Frontal cortex (tissue), 4 donors: ENCODE measurements at places on chromosomes 4 and X. TPM values are rescaled to one million over a fixed set of nuclear protein-coding genes. Genes with fewer than 3 reads are reported as not detected.

DNA sequence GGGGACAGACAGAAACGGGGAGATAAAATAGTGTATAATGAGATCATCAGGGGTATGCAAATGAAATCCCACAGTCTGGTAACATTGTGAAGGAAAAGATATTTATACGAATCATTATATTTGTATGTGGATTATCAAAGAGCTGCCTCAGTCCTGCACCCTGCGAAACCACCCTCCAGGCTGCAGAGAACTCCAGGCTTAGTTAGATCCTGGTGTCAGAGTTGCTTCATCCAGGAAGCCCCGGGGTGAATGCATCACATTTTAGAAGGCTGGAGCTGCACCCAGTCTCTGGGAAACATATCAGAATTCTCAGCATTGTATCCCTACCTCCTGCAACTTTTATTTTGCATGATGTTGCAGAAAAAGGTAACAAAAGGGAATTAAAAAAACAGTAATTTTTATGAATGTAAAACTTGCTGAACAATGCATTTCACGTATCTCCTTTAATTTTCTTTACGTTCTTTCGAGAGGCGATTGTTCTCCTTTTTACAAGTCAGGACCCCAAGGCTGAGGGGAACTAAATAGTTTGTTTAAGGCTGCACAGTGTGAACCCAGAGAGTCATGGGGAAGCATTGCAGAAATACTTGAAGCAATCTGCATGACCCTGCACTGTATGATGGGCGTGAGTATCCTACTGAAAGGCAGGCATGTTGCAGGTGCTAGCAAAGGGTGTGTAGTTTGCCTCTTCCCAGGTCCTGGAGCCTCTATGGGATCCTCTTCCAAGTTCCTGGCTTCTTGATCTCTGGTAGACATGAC is 299.5 kb upstream of the CLNK start:
- no peak for DNase-seq

DNA sequence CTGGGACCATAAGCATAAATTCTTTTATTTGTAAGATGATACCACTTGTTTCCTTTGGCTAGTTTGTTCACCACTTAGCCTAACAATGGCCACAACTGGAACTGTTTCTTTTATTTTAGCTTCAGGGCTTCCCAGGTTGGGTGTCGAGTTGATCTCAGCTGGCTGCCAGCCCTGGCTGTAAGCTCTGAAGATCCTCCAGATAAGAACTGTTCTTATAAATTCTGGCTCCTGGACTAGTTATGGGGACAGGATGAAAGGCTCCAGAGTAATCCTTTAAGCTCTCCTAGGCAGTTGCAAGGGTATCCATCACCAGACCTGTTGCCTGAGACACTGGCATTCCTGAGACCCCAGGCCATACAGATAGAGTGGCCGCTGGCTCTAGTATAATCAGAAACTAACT is 129.4 kb upstream of the ACSL4 start:
- DNase-seq: no peak

DNA sequence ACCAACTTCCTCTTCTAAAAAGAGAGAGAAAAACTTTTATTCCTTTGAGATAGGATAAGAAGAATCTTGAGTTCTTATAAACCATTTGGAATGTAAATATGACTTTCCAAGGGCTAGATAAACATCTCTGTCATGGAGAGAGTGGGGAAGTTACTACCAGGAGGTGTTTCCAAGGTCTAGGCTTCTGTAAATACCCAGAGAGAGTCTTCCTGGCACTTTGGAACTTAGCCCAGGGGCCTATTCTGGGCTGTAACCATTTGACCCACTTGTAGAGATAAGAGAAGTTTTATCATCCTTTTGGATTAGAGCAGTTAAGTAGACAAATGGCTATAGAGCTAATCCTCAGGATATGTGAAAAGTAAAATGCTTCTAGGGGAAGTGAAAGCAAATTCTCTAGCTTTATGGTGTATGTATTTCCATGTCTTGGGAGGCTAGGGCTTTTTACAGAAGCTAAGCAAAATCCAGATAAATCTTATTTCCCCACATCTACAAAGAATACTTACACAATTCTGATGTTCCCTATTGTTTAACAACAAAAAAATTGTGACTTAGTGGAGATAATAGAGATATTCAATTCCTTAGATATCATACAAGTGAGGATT is 51.1 kb downstream of the MCUB start:
- no peak for DNase-seq

- DNase-seq: no peak
Observed at GRCh38 chr4:130338851-130339250, 1242.9 kb downstream of the C4orf33 start.

DNA sequence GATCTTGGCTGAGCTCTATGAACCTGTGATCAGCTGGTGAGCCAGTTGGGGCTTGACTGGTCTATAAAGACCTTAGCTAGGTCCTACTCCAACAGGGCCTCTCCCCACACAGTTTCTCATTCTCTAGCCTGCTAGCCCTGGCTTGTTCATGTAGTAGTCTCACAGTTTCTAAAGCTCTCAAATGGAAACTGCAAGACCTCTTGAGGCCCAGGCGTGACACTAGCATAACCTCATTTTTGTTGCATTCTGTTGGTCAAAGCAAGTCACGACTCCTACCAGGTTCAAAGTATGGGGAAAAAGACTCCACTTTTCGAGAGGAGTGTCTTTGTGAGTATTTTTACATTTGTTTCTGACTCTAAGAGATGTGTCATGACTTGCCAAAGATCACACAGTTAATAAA is 50.9 kb downstream of the CEP44 start:
- DNase-seq: no peak

DNA sequence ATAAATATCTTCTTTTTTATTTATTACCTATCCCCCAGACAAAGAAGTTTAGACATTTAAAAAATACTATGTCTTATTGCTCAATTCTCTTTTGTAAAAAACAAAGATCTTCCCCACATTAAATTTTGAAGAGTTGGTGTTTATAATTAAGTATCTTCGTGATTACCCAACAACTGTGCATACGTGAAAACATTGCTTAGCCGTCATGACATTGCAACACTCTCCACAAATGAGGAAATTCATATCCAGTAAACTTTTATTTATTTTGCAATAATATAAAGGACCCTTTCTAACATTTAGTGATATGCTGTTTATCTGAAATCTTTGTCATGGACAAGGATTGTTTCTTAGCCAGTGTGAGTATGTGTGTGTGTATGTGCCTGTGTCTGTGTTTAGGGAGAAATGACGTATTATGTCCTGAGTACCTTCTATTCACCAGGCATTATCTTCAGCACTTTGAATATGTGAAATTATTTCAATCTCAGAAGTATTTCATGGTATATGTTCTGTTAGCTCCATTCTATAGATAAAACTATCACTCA is 26.1 kb upstream of the EREG start:
- DNase-seq: no peak

GRCh38 chr4:85658766-85659439 is 184.0 kb downstream of the ARHGAP24 start:
- DNase-seq: no peak

DNA sequence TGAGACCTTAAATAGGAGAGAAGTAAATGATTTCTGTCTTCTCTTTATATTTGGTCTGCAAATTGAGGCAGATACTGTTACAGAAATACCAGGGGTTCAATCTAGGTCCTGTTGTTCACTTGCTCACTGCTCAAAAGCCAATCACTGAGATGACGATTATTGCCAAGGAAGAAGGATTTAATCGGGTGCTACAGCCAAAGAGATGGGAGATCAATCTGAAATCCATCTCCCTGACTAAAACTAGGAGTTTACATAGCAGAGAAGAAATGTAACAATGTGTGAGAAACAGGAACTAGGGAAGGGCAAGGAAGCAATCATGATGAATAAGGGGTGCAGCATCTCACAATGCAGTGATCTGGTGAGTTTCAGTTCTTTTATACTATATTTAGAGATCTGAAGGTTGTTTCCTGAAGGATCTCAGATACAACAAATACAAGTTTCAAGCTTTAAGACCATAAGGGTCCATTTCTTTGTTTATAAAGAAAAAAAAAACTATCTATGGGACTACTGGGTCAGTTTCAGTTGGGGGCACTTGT is 117.9 kb upstream of the FAM9B start:
- DNase-seq: no peak

- DNase-seq: no peak
Observed at GRCh38 chr4:39320381-39321115, 45.6 kb downstream of the RFC1 start.

DNA sequence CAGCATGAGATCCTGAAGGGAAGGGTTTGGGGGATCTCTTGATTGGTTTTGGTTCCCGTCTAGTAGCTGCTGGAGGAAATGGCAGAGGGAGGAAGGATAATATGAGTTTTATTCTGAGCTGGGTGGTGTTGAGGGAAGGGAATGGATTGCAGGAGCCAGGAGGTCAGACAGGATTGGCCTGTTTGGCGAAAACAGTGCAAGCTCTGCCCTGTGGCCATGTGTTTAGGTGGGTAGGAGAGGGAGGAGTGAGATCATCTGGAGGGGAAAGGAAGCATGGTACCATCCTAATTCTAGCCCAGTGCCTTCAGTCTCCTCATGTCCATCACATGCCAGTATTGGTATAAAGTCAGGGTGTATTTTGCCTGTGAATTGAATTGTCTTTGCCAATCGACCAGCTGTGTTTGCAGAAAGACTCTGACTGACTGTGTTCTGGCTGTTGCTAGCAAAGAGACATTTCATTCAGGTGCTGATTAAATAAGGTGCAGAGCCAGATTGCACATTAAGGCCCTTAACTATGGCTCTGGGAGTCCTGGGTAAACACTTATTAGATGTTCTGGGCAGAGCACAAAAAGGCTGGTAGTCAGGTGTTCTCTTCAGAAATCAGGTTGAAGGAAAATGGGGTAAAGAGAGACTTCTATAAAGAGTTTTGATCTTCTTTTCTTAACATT is 10.0 kb downstream of the TMEM164 start:
- DNase-seq: no peak

DNA sequence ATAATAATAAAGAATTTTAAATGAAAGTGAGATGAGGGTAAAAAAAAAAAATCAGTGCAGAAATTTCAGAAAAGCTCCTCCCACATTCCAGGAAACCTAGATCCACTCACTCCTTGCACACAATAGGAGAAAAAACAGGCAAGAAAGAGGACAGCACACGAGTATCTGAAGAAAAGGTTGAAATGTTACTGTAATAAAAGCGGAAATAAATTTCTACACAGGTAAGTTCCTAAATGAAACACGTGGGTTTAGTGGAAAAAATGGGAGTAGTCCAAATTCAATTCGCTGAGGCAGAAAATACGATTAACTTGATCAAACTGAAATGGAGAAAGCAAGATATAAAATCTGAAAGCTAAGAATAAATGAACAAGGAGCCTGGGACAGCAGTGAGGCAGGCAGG is 2.0 kb upstream of the ACE2 start:
- no peak for DNase-seq

DNA sequence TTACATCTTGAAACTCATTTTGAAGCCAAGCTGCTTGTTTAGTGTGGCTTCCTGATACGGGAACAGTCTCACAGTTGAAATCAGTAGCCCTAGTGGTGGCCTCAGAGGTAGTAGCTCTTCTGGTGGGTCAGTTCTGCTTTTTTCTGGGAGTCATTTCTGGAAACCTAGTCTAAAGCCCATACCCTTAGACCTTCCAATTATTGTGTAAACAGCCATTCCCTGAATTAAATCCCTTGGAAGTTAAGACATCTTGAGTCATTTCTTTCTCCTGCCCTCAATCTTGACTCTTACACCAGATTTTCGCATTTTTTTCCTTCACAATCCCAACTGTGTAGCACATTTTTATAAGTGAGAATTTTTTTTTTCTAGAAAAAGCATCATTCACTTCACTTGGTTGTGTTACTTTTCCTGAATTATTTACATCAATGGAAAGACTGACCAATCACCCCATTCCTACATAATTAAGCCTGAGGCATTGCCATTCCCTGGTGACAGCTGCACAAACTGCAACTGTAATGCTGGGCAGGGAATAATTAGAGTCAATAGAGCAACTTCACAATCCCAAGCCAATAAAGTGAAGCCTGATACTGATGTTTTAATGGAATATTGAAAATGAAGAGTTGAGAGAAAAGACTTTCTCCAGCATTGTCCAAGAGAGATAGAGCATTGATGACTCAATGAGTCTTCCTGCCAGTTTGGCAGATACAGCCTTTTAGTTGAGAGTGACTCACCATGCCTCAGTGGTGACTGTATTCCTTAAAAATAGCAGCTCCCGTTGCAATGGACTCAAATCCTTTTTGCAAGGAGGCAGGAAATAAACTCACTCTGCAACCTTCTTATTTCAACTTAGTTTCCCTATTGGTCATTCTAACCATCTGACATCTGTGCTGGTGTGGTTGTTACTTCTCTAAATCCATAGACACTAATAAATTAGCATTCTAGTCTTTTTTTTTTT is 13.0 kb upstream of the SEPSECS start:
- DNase-seq: peak; percentile 49

- DNase-seq: no peak
Observed at GRCh38 chr4:117549524-117549923, 464.1 kb upstream of the TRAM1L1 start.

GRCh38 chr4:127732623-127733328 is 2.6 kb downstream of the SLC25A31 start:
- DNase-seq: peak; percentile 47

The PPP1R3F gene
- total RNA-seq: 17.1 TPM

The BMP2K gene
- total RNA-seq: 44.8 TPM

The NPY1R gene
- 179 TPM for total RNA-seq
